AG04449 (cell line): ENCODE measurements at places on chromosomes 5 and 9.

DNA sequence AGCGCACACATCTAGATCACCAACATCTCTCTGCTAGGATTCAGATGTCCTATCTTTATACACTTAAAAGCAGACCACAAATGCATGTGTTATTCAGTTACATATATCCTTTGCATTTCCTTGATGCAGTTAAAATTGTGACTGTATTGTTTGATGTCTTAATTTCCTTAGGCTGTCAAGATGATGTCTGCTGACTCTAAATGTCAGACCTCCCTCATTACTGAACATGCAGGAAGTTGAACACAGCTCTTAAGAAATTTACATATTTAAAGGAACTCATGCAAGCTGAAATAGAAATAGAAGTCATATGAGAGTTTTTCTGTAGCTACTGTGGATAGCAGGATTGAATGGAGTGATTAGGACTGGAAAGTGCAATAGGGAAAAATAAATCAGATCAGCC is 336.5 kb upstream of the SEMA6A start:
- no peak for DNase-seq

- no peak for DNase-seq
Measured at GRCh38 chr5:146441896-146442295, 5.2 kb upstream of the TCERG1 start.

- DNase-seq = no peak
Measured at GRCh38 chr5:113053511-113053995, 77.0 kb downstream of the DCP2 start.

DNA sequence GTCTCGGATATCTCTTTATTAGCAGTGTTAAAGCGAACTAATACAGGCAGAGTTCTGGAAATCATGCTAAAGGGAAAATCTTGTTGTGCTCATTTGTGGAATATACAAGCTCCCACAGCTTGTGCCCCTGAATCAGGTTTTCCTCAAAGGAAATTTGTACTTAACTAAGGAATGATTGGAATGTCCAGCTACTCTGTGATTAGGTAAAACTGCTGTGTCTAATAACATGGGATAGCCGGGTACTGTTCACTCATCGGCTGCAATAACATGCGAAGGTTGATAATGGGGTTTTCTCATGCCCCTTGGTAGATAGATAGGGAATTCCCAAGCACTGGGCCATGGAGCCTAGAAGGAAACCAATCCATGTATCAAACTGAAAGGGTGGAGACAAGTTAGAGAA is 306.7 kb downstream of the NR2F1-AS1 start:
- no peak for DNase-seq

DNA sequence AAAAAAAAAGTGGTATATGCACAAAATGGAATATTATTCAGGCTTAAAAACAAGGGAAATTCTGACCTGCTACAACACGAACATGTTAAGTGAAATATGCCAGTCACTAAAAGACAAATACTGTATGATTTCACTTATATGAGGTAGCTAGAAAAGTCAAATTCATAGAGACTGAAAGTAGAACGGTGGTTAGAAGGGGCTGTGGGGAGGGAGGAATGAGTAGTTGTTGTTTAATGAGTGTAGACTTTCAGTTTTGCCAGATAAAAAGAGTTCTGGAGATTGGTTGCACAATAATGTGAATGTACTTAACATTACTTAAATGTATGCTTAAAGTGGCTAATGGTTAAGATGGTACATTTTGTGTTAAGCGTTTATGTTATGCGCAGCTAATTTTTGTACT is 79.5 kb upstream of the IL12B start:
- no peak for DNase-seq

- no peak for DNase-seq
Measured at GRCh38 chr9:33166231-33167083, 679 bp downstream of the B4GALT1 start.

- DNase-seq = no peak
Measured at GRCh38 chr9:126157423-126157822, 169.2 kb upstream of the MVB12B start.

DNA sequence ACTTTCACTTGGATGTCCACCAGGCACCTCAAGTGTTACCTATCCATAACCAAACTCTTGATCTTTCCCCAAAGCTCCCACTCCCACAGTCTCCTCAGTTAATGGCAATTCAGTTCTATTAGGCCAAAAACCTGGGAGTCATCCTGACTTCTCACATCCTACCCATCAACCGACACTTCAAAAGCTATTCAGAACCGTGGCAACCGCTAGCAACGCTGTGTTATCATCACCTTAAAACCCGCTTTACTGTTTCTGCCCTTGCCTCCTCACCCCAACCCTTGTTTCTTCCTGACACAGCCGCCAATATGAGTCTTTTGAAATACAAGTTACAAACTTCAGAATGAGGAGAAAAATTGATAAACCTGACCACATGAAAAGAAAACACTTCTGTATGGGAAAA is 46.5 kb downstream of the MAPKAP1 start:
- DNase-seq = no peak

DNA sequence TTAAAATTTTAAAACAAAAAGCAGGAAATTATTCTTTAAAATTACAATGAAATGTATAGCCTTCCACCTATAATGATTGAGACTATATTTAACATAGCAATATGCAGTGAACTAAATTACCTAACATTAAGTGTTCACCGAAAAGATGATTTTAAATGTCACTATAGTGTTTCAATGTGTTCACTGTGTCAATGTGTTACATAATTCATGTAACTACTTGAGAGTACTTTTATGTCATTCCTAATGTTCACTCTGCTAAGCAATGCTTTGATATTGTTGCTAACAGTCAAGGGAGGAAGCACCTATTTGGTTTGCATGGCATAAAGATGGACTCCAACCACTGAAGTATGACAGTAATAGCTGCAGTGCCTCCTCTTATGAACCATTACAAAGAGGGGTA is 629.8 kb upstream of the C9orf72 start:
- DNase-seq = no peak

GRCh38 chr5:81748556-81748955 is 2.3 kb downstream of the SSBP2 start:
- DNase-seq = no peak

DNA sequence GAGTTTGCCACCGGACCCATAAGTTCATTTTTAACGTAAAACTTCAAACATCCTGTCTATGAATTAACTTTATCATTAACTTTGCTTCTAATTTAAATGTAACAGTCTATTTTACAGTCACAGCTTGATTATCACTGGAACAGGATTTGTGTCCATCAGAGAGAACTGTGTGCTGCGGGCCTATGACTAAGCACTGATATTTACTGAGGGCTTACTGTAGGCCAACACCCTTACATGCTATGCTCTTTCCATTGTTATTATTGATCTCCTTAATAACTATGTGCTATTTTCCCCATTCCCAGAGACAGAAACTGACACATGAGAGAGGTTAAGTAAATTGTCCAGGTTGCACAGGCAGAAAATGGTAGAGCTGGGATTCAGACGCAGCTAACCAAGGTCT is 24.0 kb upstream of the GPR151 start:
- no peak for DNase-seq

- no peak for DNase-seq
Measured at GRCh38 chr9:122138560-122139268, 20.9 kb downstream of the NDUFA8 start.

DNA sequence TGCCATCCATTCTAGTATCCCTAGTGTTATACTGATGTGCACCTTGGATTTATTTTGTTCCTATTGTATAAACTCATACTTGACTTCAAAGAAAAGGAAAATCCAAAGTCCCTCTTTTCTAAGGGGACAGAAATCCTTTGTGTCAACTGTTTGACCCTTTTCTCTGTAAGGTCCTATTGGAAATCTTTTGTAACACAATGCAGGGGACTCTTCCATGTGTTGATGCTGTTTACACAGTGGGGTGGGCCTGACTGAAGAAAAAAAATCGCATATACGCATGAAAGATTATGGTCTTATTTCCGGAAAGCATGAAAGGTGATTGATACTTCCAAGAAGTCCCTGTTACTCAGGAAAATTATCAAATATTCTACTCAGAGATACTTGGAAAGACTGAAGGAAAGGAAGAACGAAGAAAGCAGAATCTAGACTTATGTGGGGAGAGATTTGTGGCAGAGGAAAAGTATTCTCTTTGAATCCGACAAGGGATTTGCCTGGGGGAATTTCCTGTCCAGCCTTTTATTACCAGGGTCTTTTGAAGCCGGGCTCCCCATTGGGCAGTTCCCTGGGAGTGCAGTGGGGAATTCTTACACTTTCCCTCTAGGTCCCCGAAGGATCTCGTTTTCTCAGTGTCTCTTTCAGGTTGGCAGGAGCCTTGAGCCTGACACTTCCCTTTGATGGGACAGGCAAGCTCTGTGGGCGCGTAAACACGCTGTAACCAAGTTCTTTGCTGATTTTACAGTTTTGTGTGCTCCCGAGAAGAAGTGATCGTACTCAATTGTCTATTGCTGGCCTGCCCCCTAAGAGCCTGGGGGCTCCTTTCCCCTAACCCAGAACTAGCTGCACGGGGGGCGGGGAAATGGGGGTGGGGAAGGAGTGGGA is 779 bp upstream of the VCAN start:
- no peak for DNase-seq

GRCh38 chr5:65867542-65868195 is 58.7 kb upstream of the ERBIN start:
- no peak for DNase-seq

- no peak for DNase-seq
Measured at GRCh38 chr9:29844251-29844650, 2271.0 kb upstream of the C9orf72 start.

DNA sequence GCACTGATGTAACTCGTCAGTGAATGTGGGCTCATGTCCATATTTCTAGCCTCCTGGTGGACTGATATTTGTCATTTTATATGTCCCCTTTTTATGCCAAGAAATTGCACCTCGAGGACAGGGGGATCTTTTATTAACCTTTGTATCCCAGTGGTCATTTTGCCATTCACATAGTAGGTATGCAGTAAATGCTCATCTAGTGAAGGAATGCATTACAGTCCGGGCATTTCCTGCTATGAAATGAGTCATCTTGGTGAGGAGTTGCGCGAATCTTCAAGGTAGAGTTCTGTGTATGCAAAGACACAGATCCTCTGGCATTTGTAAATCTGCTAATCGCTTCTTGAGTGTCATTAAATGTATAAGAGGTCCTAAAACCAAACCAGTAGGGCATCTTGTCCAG is 755.5 kb upstream of the ADAMTS16 start:
- DNase-seq = no peak

- no peak for DNase-seq
Measured at GRCh38 chr9:134437403-134438194, 111.3 kb downstream of the RXRA start.

DNA sequence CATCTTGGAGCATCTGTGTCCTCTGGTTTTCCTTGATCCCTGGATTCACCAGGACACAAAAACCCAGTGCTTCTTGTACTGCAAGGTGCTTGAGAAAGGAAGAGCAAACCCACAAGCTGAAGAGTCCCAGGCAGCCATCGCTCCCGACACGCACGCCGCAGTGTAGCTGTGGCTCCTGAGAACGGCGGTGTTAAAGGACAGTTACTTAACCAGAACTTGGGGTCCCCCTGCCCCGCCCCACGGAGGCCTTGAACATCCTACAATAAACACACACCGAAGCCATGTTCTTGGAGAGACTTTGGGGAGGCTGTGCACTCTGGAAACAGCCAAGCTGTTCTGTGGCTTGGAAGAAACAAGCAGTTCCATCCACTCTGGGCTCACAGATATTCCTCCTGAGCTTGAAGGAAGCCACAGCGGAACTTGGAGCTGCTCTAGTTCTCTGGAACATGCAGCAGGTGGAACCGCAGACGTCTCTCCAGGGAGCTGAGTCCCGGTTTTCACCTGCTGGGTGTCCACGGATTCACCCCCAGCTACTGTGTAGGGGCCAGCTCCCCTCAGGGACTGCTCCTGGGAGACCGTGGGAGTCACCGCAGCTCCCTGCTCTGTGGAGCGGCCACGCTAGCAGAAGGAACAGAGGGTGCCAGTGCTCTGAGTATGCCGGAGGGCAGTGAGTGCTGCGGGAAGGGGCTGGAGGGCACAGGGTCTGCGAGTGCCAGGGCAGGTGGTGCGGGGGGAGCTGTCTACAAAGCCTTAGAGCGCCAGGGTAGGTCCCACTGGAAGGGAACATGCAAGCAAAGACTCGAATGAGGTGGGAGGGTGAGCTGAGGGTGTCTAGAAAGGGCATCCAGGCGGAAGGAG is 107.3 kb downstream of the ADAMTS2 start:
- no peak for DNase-seq

DNA sequence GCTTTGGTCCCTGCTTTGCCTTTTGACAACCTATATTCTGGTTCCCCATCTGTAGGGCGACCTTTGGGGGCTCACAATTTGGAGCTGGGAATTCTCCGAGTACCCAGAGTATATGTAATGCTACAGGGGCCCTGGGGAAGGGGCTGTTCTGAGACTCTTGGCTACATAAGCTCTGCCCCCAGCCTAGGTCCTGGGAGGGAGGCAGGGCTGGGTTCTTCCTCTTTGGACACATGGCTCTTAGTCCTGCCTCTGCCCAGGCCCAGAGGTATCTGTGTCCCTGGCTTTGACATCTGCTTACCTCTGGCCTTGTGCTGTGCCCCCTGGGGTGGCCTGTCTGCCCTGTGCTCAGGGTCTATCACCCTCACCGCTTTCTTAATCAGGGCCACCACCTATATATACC is 181.6 kb downstream of the CACNA1B start:
- DNase-seq = no peak

DNA sequence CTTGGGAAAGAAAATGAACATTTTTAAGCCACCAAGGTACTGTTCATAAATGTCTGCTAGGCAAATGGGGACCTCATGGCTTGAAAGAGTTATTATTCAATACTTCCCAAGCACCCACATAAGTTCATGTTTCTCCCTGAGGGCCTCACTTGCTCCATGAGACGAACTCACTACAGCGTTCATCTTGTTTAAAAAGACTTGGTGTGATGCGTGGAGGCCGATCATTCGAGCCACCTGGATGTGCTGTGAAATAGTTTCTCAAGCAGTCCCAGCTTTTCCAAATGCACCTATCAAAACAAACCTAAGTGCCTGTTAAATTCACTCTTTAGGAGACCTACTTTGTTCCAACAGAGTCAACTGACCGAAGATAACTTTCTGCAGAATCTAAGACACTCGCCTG is 103.2 kb downstream of the LHFPL2 start:
- DNase-seq = no peak

DNA sequence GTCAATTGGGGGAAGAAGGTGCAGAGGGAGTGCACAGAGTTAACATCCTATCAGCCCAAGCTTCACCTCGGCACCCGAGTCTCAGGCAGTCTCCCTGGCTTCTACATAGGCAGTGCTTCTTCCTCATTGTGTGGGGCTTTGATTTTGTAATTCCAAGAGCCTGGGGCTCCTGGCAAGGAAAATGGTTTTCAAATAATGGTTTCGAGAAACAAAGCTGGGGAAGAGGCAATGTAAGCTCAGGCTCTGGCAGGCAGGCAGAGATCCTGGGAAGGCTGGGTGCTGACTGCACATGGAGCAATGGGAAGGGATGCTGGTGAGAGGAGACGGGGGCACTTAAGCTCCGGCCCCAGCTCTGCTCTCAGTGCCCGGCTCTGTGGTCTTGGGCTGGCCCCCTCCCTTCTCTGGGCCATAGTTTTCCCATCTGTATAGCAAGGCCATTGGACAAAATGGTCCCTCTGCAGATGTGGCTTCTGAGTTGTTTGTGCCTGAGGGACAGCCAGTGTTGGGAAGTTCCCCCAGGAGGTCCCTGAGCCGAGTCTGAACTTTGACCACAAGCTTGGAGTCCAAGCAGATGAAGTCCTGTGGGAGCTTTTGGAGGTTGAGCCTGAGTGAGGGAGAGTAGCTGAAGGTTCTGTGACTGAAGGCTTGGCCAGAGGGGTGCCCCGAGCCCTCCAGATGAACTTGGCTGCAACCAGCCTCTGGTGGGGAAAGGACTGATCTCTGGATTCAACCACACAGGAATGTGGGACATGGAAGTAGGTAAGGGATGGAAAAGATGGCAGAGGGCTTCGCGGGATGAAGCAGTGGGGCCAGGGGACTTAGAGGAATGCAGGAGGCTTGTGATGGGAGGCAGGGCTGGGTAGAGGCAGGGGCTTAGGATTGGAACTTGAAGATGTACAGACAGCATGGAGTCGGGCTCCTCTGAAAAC is 28.5 kb upstream of the IL17B start:
- DNase-seq = no peak
